Activated CD4-positive, alpha-beta T cell treated with anti-CD3 and anti-CD28 coated beads for 36 hours (primary cell): ENCODE measurements at places on chromosomes 2 and 18. TPM values are rescaled to one million over a fixed set of nuclear protein-coding genes. Genes with fewer than 3 reads are reported as not detected.

Gene CRIM1
- total RNA-seq: 3.9 TPM

Gene CHRNG
- not detected for total RNA-seq

Gene PHOSPHO2
- total RNA-seq: 2.2 TPM

DNA sequence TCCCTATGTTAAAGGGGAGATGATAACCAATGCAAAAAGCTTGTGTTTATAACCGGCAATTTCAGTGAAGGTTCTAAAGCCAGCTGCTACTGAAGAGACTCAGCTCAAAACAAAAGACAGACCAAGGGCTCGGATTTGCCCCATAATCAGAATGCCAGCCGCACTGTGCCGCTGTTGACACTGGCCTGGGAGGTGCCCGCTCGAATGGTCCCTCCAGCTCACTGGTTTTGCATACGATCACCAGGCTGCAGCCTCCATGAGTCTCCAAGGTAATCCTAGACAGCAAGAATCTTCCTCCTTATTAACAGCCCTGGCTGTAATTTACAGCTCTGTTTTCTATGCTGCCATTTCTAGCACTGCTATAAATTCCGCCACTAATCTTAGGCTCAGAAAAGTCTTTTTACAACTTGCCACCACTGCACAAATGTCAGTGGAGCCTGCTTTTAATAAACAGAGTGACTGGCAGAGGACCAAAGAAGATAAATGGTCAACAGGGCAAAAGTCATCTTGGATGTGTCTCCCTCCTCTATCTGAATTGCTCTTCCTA, 155.7 kb upstream of the SH3BP4 start:
- no peak overlapping the region for H3K4me3 ChIP-seq
- no peaks in the 10 kb centered on the region for H3K36me3 ChIP-seq
- DNase-seq: no peak
- peaks cover 6% of the 10 kb centered on the region for H3K27me3 ChIP-seq
- no peaks in the 10 kb centered on the region for H3K4me1 ChIP-seq

DNA sequence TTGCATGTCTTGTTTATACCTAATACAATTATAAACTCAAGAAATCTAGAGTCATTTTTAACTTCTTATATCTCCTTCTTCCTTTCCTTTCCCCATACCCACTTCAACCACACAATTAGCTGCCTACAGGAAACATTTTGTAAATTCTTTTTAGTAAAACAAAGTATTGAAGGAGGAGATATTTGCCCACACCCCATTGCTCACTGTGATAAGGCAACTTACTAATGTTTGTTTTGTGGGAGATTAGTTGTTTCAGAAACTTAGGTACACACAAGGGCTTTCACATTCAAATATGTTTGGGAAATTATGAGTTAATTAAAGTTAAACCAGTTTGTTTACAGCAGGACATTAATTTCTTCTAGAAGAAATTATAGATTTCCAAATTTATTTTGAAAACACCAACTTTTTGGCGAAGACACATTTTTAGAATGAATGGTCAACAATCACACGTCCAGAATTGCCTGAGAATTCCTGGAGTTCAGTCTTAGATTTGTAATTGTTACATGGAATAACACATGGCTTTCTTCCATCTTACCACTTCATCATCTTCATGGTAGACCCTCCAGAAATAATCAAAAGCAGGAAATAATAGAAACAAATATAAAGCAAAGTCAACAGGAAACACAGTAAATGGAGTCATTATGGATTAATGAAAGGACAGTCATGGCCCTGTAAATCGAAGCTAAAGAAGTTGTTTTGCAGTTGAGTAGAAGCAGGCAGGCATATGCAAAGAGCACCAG, 62.5 kb upstream of the RAB27B start:
- H3K4me1 ChIP-seq: no peaks in the 10 kb centered on the region
- H3K36me3 ChIP-seq: no peaks in the 10 kb centered on the region
- peaks cover 2% of the 10 kb centered on the region for H3K27me3 ChIP-seq
- H3K4me3 ChIP-seq: no peak overlapping the region
- DNase-seq: no peak
- no peak overlapping the region for H3K27ac ChIP-seq

GRCh38 chr2:27640722-27641245, 11.9 kb downstream of the GPN1 start:
- H3K4me3 ChIP-seq: no peak overlapping the region
- H3K27ac ChIP-seq: no peak overlapping the region
- H3K36me3 ChIP-seq: peaks cover 42% of the 10 kb centered on the region
